ENCODE measurements at places on chromosomes 3 and 15. TPM values are rescaled to one million over a fixed set of nuclear protein-coding genes. Genes with fewer than 3 reads are reported as not detected.

The GOLGA6L4 gene
- 6.6 TPM for total RNA-seq

The TP63 gene
- total RNA-seq: 0.81 TPM

The FAM81A gene
- total RNA-seq: 4.8 TPM

The RYR3 gene
- 2.3 TPM for total RNA-seq

GRCh38 chr3:80559701-80560100 is 791.9 kb upstream of the ROBO1 start:
- no peak for ATAC-seq

DNA sequence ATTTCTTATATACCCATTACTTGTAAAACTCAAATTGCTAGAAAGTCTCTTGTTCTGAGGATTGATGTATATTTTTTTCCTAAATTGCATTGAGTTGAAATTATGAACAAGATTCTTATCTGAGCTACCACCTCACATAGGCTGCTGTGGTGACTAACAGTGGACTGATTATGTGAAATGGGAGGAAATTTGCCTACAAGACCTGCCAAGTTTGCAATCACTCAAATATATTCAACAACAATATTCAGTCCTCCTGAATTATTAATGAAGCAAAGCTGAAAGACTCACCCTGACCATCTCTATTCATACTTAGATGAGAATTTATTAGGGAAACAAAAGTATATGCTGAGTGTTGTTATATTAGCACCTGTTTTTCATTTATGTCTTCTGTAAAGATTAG is 412.6 kb upstream of the SEMA6D start:
- ATAC-seq: no peak

- ATAC-seq: no peak
Observed at GRCh38 chr3:49174397-49174985, 3.1 kb downstream of the KLHDC8B start.

DNA sequence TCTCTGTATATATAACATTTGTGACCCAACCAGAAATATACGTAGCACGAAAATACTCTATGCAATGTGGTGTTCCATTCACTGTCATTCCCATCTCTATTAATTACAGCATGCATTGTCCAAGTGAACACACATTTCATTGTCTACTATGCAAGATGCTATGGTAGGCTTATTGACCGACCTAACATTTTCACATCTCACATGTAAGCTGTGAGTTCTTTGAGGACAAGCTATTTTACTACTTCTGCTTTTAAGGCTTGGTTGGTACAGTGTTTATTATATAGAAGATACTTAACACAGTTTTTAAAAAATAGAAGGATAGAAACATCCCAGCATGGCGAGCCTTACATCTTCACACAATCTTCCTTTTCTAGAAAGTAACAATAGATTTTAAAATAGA is 164.4 kb downstream of the KLHL25 start:
- no peak for ATAC-seq

- no peak for ATAC-seq
Observed at GRCh38 chr15:83733206-83733605, 79.3 kb downstream of the ADAMTSL3 start.

DNA sequence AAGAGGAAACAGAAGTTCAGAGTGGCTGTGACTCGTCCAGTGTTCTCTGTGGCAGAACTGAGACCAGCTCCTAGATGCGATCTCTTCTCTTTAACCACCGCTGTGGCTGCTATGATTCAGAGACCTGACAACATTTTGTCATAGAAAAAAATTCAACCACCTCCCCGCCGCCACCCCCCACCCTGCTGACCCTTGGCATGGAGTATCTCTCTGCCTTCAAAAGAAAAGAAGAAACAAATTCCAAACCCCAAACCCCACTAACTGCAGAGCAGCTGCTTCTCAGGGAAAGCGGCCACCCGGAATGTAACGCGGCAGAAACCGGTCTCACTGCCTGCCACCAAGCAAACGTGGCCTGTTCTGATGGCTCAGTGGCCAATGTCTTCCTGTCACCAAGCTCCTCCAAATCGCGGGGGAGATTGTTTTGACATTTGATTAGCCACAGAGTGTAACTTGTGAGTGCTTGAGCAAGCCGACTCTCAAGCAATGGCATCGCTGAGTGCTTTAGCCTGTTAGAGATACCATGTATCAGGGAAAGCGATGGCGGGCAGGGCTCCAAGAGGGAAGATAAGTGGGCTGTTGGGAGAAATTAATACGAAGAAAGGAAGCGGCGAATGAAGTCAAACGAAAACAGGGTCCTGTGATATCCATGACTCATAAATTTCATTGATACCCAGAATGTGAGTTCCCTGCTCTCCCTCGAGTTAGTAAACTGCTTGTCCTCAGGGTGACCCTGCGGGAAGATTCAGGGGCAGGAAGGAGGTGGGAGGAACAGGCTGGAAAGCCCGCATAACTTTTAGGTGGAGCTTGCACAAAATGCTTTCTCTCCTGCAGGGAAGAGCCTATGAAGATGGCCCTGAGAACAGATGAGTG is 44.8 kb upstream of the TLE3 start:
- ATAC-seq: peak; percentile 54

DNA sequence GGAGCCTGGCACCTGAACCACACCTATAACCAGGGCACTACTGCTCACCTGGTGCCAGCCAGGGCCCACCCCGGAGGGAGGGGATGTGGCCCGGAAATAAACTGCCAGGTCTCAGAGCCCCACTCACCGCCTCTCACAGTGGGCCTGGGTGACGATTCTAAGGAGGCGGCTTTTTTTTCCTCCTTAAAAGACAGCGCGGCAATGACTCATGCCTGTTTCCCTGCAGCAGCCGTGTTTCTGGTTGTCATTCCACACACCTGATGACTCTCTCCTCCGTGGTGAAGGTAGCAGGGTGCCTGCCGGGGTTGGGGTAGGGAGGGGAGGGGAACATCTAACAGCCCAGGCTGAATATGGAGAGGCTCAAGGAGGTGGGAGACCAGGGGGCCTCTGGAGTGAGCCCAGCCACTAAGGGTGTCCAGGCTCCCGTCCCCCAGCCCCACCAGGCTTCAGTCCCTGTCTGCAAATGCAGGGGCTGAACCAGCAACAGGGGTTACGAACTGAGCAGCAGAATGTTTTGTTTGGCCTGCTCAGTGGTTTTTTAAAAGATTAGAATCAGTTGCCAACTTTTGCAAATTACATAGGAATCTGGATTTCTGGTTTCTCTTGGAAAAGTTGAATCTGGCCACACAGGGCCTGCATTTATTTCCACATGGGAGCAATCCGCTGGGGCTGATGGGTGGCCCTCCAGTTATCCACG is 127.3 kb upstream of the LINGO1 start:
- no peak for ATAC-seq

- ATAC-seq: no peak
Observed at GRCh38 chr15:34161329-34161963, 48.5 kb downstream of the KATNBL1 start.

DNA sequence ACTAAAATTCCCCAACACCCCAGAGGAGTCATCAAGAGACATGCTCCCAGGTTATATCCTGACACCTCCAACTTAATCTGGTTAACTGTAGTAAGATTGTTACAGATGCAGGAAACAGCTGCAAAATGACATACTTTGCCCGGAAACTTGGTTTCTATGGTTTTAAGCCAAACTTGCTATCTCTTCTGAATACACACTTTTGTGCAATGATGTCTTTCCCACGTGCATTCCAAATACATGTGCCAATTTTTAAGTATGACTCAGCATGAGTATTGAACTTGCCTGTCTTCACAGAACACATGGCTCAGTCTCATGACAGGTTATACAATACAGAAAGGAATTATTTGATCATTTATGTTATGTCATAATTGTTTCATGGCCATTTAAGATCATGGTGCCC is 207.0 kb upstream of the DCBLD2 start:
- ATAC-seq: no peak

GRCh38 chr3:149442851-149443544 is 31.5 kb upstream of the TM4SF4 start:
- peak; percentile 76 for ATAC-seq

DNA sequence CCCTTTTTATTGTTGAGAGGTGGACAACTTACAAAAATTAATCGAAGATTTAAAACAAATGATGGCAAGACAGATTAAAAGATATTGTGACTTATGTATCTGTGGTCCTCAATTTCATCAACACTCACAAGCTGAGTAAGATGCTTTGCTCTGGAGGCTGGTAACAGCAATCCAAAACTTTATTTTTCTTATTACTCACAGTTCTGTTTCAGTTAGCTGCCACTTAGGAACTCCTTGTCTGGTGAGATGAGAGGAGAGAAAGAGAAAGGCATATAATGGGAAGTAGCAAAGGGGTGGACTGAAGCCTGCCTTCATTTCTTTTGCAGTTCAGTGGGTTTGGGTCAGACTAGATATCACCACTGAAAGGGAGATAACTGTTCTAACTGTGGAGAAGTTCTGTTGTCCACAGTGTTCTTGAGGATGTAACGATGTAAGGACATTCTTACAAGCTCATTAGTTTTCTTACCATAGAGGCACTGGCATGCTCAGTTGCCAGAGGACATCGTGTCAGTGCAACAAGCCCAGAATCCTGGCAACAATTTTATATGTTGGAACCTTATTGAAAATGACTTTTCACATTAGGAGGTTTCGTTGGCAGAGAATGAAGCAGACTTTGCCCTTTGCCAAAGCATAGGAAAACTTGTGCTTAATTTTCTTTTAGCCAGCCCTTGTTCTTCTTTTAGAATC is 93.6 kb downstream of the PLCL2 start:
- no peak for ATAC-seq

GRCh38 chr3:122758877-122759560 is 34.6 kb downstream of the HSPBAP1 start:
- no peak for ATAC-seq

- ATAC-seq: peak; percentile 66
Observed at GRCh38 chr15:81304226-81304625, 19.7 kb downstream of the STARD5 start.

- no peak for ATAC-seq
Observed at GRCh38 chr3:183018421-183019192, 38.3 kb upstream of the DCUN1D1 start.

DNA sequence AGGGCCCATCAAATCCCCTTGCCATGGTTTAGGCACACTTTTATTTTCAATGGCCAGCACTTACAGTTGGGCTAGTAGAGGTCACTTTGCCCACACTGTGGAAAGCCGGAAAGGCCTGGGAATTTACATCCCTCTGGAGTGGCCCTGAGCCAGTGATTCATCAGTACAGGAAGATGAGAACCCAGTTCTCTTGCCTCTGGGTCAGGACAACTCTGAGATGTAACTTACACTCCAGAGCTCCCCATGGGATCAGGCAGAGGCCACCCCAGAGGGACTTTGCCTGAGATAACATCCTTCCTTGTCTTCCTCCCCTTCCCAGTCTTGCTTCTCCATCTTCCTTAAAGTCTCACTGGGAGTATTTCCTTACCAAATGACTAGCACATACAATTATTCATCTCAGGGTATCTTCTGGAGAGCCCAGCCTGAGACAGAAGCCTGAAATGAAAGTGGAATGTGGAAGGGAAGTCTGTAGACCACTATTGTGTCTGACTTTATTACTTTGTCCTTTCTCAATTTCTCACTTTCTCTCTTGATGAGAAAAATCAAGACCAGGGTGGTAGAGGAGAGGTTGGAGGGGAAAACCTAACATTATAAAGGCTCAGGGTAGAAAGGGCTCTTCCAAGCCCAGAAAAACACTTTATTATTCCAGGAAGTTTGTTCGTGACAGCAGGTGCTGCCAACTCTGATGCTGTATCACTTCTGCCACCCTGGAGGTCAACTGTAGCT is 220.8 kb downstream of the ZNF621 start:
- peak; percentile 27 for ATAC-seq
